ENCODE measurements at places on chromosomes 13 and 19.

DNA sequence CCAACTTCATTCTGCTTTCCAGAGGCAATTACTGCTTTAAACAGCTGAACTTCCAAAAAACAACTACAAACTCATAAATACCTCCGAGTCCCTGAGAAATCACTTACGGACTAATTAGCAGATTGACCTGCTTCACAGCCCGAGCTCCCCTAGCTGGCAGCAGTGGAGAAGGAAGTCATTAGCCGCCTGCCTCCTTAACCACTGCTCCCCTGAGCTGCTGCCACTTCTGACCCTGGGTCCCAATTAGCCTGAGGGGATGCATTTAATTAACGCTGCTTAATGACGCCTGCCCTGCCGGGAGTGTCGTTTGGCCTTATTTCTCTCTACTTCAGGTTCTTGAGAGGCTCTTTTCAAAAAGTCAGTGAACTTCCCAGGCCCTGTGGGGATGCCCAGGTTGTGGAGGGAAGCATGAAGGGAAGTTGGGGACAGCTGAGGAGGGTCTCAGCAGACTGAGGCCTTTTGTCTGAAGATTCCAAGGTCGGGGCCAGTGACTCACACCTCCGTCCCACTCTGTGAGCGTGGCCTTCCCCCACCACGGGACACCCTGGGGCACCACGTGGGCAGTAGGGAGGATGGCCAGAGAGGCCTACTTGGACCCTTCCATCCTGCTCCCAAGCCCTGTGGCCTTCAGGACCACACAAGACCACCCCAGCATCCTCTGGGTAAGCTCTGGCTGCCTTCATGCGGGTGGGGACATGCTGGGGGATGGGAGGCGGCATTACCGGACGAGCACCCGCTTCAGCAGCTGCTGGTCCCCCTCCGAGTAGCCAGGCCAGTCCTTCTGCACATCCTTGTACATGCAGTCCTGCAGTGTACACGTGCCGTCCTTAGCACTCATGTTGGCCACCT, 19.8 kb upstream of the ISYNA1 start:
- DNase-seq, result no peak

DNA sequence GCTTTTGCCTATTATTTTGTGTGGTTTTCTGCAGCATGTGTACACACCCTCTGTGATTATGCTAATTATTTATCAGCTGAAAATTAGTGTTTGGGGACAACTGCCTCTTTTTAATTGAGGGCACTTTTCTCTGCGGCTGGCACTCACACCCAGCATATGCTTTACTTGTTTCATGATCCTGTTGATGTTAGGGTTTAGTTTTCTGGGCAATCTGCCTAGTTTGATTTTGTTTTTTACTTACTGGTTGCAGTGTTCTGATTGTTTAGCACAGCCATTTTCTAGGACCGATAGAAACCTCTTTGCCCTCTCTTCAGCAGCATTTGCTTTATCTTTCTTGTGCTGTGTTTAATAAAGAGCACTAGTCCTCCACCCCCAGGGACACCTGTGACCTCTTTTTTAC, 161.6 kb downstream of the PAN3 start:
- DNase-seq, result no peak

- DNase-seq, result no peak
These were observed 502.7 kb upstream of the HTR2A start for GRCh38 chr13:47399599-47399998.

- DNase-seq, result no peak
These were observed 16.7 kb upstream of the PLPP2 start for GRCh38 chr19:307793-308420.

All from stimulated activated CD4-positive, alpha-beta T cell treated with anti-CD3 and anti-CD28 coated beads, Interleukin-15, amount 100 ng/mL, for 1 hour (primary cell).